Fibroblast of lung (primary cell): ENCODE measurements at places on chromosomes 5 and 9. TPM values are rescaled to one million over a fixed set of nuclear protein-coding genes. Genes with fewer than 3 reads are reported as not detected.
A peak's percentile ranks its signal among the peaks of the same experiment; 100 is the strongest.

The KIAA1958 gene
- 0.75 and 1.1 TPM in 2 replicates for polyA plus RNA-seq

- peak; percentile 94 for DNase-seq
- peaks cover 17% of the 10 kb centered on the region for H3K4me1 ChIP-seq
- H3K4me3 ChIP-seq: no peak overlapping the region
- H3K27ac ChIP-seq: no peak overlapping the region
Observed at GRCh38 chr5:158976035-158976434, 123.7 kb downstream of the EBF1 start.

The ALDH7A1 gene
- polyA plus RNA-seq: 53.3 and 74.9 TPM in 2 replicates

DNA sequence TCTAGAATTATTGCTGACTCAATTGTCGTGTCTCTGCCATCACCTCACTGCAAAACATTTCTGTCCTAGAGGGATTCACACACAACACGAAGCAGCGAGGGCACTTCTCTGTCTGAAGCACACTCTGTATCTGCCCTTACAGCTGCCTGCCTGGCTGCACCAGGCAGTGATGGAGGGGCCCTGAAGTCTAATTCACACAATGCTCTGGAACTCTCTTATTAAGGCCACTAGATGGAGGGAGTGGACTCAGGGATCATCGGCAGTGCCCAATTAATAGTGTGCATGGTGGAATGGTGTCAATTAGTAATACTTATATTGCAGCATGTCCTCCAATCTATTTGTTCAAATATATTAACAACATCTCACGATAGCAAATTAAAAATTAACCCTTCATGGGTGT is 157.5 kb upstream of the MAP1B start:
- H3K27ac ChIP-seq: no peak overlapping the region
- DNase-seq: no peak
- H3K36me3 ChIP-seq: no peaks in the 10 kb centered on the region
- no peak overlapping the region for H3K4me3 ChIP-seq
- H3K27me3 ChIP-seq: peaks cover 5% of the 10 kb centered on the region

GRCh38 chr9:113654605-113655428 is 191.3 kb downstream of the RGS3 start:
- H3K4me3 ChIP-seq: no peak overlapping the region
- no peaks in the 10 kb centered on the region for H3K27me3 ChIP-seq
- peaks cover 14% of the 10 kb centered on the region for H3K4me1 ChIP-seq

DNA sequence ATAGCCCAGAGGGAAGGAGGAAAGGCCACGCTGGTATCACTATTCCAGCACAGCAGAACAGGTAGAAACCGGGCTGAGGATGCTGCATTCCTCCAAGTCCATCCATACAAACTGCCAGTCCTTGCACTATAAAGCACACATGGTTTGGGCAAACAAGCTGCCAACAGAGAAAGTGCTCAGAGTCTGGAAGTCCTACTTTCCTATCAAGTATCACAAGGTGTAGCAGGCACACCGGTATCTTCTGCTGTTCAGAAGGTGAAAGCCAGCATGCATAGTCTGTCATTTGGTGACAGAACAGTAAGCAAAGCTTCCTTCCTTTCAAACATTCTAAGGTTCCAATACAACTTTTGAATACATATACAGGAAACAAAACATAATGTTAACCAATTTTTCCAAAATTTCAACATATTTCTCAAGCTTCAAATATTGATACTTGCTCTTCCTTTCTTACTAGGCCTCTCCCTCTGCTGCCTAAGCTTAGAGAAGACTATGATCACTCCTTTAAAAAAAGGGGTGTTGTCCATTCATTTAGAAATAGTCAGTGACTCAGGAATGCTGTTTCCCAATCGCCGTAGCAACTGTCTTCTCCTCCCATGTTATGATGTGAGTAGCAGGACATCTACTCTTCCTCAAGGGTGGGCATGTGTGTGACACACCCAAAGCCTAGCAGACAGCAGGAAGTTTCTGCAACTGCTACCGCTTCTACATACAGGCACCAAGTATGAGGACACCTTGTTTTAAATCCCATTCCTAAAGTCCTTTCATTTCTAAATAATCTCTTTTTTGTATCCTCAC is 14.7 kb downstream of the DIAPH1 start:
- peak overlapping the region; percentile 83 for H3K27ac ChIP-seq
- peak; percentile 92 for DNase-seq
- H3K27me3 ChIP-seq: no peaks in the 10 kb centered on the region
- H3K4me3 ChIP-seq: no peak overlapping the region
- no peaks in the 10 kb centered on the region for H3K36me3 ChIP-seq
- H3K4me1 ChIP-seq: peaks cover 6% of the 10 kb centered on the region

The NMUR2 gene
- polyA plus RNA-seq: not detected in 2 replicates

The FCN2 gene
- not detected in 2 replicates for polyA plus RNA-seq

GRCh38 chr9:107792596-107792995 is 303.0 kb upstream of the KLF4 start:
- H3K36me3 ChIP-seq: no peaks in the 10 kb centered on the region
- no peaks in the 10 kb centered on the region for H3K27me3 ChIP-seq
- H3K27ac ChIP-seq: no peak overlapping the region
- H3K4me1 ChIP-seq: no peaks in the 10 kb centered on the region

DNA sequence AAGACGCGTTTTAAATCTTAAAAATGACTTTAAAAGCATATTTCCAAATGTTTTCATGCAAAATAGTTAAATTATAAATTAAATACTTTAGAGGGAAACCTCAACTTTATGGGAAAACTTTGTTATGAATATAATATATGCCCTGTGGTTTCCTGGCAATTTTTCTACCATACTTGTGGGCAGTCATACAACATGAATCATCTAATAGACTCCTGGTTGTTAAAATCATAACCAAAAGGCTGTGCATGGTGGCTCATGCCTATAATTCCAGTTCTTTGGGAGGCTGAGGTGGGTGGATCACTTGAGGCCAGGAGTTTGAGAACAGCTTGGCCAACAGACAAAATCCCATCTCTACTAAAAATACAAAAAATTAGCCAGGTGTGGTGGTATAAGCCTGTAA is 18.2 kb downstream of the ATP10B start:
- no peak overlapping the region for H3K4me3 ChIP-seq
- no peak overlapping the region for H3K27ac ChIP-seq
- no peaks in the 10 kb centered on the region for H3K36me3 ChIP-seq
- DNase-seq: peak; percentile 1

The SCGB3A2 gene
- polyA plus RNA-seq: not detected in 2 replicates
